ENCODE measurements at places on chromosomes 4 and X.

DNA sequence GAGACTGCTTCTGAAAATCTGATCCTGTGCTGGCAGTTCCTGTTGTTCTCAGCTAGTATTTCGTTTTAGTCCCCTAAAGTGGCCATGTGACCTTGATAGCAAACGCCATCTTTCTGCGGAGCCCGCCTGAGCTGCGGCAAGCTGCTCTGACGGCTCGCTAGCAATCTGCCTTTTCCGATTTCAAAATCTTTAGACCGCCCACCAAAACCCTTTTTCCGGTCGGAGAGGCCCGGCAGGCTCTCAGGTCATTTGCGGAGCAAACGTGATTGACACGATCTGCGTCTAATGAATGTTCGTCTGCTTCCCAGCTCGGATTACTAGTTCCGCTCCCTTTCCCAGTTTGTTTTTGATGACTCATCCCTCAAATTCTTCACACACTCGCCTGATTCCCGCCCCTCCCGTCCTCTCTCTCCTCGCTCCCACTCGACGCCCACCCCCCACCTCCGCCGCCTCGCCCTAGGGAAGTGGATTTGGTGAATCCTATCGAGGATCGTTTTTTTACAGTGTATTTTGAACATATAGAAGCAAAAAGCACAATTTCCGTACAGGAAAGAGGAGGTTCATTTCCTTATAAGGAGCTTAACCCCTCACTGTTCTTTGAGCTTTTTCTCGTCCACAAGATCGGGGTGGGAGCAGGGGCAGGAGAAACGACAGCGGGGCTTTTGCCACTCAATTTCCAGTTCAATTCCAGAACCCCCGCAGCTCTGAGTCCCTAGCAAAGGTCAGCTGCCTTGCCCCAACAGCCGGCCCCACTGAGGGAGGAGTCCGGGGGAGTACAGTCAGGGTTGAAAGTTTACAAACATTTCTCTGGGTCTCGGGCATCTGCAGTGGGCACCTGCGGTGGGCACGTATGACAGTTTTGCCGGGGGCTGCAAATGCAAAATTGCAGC is 37.5 kb downstream of the NLGN3 start:
- peak; percentile 26 for DNase-seq

- no peak for DNase-seq
These were observed 11.4 kb downstream of the ANK2 start for GRCh38 chr4:113060853-113061252.

DNA sequence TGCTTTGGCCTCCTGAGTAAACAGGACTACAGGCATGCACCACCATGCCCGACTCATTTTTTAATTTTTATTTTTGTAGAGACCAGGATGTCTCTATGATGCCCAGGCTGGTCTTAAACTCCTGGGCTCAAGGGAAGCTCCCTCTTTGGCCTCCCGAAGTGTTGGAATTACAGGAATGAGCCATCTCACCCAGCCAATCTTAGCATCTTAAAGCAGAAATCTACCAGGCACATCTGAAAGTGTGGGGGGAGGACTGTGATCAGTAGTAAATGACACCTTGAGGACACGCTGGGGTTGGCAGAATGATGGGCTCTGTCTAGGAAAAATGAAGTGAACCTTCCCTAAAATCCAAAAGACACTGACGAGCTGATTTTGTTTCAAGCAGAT is 149.2 kb downstream of the SPATA18 start:
- DNase-seq = no peak

- peak; percentile 13 for DNase-seq
These were observed 769.8 kb upstream of the NDST4 start for GRCh38 chr4:115883231-115883630.

- no peak for DNase-seq
These were observed 186.5 kb upstream of the RPL34 start for GRCh38 chr4:108433832-108434231.

GRCh38 chr4:132737344-132737743 is 411.8 kb upstream of the PCDH10 start:
- DNase-seq = no peak

GRCh38 chr4:96035727-96036126 is 195.8 kb downstream of the PDHA2 start:
- DNase-seq = no peak

- no peak for DNase-seq
These were observed 63.2 kb downstream of the HHIP start for GRCh38 chr4:144709159-144709558.

DNA sequence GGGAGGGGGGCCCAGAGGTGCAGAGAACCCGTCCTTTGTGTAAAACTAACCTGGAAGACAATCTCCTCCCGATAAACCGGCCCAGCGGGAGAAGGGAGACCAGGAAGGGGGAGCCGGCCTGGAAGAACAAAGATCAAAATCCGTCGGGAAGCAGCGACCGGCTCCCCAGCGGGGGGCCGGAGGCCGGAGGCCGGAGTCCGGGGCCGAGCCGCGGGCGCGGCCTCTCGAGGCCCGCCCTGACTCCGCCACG is 552 bp downstream of the ZDHHC9 start:
- DNase-seq = no peak

GRCh38 chr4:174423257-174423944 is 98.9 kb downstream of the HPGD start:
- no peak for DNase-seq

- peak; percentile 99 for DNase-seq
These were observed 175.9 kb downstream of the SLC39A8 start for GRCh38 chr4:102169345-102169744.

- no peak for DNase-seq
These were observed 4.7 kb downstream of the SPARCL1 start for GRCh38 chr4:87524456-87524855.

- no peak for DNase-seq
These were observed 244.6 kb upstream of the FTHL17 start for GRCh38 chrX:31316340-31316991.

- no peak for DNase-seq
These were observed 159.4 kb downstream of the MGST2 start for GRCh38 chr4:139824882-139825522.

DNA sequence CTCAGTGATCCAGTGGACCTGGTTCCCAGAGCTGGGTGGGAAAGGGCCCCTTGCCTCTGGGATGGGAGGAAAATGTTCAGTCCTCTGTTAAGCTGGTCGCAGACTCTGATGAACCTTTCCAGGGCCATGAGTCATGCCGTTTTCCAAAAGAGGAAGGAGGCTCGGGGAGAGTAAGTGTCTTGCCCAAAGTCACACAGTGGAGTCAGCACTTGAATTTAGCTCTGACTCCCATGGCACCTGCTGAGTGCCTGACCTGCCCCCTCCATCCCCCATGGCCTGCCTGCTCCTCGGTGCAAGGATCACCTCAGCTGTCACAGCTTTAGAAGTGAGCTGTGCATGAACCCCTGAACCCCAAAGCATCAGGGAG is 14.0 kb upstream of the KIAA0232 start:
- DNase-seq = no peak

GRCh38 chr4:136725286-136726081 is 806.8 kb downstream of the PCDH18 start:
- DNase-seq = no peak

DNA sequence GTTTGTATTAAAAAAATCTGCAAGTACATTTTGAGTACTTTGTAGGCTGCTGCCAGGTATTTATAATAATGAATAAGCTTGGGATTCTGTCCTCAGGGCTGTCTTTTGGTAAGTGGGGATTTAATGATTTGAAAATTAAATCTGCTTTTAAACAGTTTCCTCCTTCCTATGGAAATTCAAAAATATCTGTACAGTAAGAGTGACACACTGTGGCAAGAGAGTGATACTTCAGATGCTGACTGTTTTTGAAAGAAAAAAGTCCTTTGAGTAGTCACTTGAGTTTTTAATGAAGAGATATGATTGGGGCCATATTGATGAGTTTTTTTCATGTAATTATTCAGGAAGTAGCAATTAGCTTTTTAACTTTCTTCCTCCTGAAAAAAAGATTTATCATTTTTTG is 49.2 kb downstream of the SMARCAD1 start:
- DNase-seq = no peak

DNA sequence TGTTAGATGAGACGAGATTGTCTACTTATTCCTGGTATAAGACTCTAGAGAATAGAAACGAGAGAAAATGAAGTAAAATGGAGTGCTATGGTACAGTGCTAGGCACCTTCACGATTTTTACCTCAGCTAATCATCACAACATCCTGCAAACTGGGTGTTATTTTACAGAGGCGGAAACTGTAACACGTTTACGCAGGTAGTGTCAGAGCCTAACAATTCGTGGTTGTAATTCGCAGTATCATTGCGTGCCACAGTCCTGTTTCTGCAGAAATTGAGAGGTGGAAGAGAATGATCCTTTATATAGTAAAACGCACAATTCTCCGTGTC is 383 bp upstream of the TBC1D19 start:
- DNase-seq = no peak

- no peak for DNase-seq
These were observed 10.9 kb upstream of the FGF16 start for GRCh38 chrX:77436271-77436670.

- peak; percentile 57 for DNase-seq
These were observed 6.9 kb downstream of the L1CAM start for GRCh38 chrX:153878969-153879653.

DNA sequence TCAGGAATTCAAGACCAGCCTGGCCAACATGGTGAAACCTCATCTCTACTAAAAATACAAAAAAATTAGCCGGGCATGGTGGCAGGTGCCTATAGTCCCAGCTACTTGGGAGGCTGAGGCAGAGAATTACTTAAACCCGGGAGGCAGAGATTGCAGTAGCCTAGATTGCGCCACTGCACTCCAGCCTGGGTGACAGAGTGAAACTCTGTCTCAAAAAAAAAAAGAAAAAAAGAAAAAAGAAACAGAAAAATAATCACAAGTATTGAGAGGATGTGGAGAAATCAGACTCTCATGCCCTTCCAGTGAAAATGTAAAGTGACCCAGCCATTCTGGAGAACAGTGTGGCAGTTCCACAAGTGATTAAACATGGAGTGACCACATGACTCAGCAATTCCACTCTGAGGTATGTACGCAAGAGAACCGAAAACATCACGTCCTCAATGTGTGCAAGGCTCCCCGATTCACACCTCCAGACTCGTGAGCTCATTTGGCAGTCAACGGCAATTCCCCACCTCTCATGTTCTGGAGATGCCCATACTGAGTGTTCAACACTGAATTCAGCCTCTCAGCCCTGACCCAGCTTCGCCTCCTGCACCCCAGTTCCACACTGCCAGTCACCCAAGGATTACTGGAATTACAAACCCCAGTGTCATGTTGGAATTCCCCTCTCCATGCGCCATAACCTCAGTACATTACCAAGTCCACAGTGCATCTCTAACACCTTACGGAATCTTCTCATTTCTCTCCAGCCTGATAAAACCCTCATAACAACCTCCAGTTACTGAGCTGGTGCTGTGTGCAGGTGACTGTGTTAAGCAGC is 21.1 kb downstream of the ACOX3 start:
- no peak for DNase-seq

DNA sequence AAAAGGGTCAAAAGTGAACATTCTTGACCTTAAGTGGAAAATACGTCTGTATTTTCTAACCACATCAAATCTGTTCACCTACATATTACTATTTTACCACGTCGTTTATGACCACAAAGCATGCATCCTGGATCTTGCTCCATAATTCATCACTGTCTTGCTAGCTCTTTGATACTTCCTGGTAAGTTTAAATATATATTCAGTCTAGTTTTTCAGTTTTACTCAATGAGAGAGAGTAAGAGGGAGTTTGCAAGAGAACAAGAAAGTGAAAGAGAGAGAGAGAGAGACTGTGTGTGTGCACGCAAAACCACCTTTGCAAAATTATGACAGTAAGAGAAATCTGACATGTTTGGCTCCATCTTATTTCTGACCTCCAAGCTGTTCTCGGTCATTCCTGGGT is 173.7 kb upstream of the GALNTL6 start:
- DNase-seq = no peak

- DNase-seq = no peak
These were observed 1626.0 kb upstream of the TENM3 start for GRCh38 chr4:180617196-180617595.

Measured in NCI-H446 treated with DMSO at 0.1 percent for 48 hours (cell line).